ENCODE measurements at places on chromosomes 16 and 17.

- DNase-seq, result no peak
Measured at GRCh38 chr16:15599303-15600070, 43.5 kb downstream of the MARF1 start.

DNA sequence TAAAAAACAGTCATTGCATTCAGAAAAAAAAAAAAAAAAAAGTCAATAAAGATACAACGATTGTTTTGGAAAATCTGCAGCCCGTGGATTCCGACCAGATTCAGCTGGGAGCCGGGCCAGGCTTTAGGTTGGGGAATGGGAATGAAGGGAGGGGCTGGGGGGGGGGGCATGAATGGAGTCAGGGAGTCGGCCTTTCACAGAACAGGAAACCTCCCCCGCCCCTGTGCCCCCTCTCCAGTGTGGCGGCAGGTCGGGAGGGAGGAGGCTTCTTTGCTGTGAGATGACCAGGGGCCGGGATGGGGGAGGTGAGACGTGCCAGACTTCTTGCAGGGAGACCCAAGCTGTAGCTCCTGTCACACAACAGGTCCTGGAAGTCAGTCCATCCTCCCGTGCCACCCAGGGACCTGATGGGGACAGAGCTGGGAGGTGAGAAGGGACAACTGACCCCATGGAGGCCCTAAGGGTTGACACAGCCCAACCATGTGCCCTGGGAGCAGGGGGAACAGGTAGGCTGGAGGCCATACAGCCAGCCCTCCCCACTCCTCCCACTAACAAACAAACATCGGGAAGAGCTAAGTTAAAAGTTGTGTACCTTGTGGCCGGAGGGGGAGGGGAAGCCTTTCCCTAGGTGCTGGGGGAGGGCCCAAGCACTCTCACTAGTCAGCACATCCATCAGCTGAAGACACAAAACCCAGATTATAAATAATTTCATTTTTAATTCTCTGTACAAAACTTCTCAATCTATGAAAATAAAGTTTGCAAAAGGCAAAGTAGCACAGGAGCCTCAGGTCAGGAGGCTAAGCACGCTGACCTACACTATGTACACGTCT, 25.2 kb downstream of the SREBF1 start:
- no peak for DNase-seq

DNA sequence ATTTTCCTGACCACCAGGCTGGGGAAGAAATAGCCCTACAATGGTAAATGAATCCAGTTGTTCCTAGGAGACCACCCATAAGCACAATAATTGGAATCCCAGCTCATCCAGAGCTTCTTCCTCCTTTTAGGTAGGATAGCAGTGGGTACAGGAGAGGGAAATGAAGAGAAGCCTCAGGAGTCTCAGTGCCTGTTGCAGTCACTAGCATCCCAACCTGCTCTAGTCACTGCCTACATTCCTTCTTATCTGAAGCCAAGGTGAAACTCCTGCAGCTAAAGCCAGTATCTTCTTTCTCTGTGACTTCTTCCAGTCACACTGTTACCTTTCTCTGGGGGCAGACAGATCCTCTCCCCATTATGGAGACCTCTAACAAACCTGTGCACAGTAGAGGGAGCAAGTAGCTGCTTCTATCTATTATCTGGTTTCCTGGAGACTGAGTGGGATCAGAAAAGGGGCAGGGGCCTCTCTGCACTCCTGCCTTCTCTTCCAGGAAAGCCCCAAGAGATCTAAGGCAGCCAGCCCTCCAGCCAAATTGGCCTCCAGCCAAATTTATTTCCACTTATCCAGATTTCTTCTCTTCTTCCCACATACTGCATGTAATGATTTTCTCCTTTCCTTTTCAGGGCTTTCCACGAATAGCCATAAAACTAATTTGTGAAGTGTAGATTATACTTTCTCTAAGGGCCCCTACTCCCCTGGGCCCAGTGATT, 85.5 kb downstream of the SSH2 start:
- peak; percentile 18 for DNase-seq

GRCh38 chr16:85996843-85997242, 97.9 kb downstream of the IRF8 start:
- DNase-seq, result no peak

GRCh38 chr16:63372283-63372682, 1336.0 kb upstream of the CDH8 start:
- no peak for DNase-seq

- no peak for DNase-seq
Measured at GRCh38 chr16:56697456-56698155, 15.3 kb downstream of the MT1X start.

- no peak for DNase-seq
Measured at GRCh38 chr17:75959051-75959838, 18.4 kb upstream of the FBF1 start.

DNA sequence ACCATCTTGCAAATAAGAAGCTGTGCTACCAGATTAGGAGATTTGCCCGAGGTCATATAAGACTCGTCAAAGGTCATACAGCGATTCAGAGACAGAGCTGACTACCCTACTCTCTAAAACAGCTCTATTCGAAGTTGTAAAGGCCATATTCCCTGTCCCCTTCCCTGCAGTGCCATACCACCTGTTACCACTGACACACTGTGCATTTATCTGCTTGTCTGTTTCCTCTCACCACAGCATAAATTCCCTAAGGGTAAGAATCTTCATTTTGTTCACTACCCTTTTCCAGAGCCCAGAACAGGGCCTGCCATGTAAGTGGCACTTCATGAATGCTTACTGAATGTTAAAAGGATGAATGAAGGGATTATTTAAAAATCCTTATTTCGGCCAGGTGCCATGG, 3.4 kb upstream of the KSR1 start:
- DNase-seq, result no peak

- no peak for DNase-seq
Measured at GRCh38 chr17:60598001-60598736, 1.8 kb upstream of the PPM1D start.

GRCh38 chr17:79811011-79811867, 14.4 kb upstream of the CBX8 start:
- no peak for DNase-seq

GRCh38 chr16:70460737-70461261, 6.4 kb downstream of the FCSK start:
- DNase-seq, result no peak

GRCh38 chr17:44218344-44219107, 949 bp downstream of the UBTF start:
- peak; percentile 95 for DNase-seq

DNA sequence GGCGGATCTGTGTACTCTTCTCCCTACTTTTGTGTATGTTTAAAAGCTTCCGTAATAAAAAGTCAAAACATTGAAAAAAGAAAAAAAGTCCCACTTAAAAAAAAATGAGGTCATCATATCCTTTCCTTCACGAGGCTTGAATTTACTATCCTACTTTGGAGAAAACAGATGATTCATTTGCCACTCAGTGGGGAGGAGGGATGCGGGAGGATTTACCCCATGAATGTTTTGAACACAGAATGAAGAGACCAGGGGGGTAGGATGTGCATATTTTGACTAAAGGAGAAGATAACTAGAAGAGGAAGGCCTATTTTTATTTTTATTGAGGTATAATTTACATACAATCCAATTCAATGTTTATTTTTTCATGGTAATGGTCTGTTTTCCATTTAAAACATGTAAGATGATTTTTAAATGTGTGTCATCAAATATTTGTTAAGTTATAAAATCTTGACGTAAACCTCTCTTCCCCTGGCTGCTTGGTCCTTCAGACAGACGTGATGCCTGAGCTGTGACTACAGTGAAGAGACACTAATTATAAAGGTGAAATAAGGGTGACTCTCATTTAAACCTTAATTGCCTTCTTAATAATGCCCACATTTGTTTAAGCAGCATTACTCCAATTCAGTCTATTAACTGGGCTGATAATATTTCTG, 135.4 kb upstream of the AXIN2 start:
- peak; percentile 71 for DNase-seq

DNA sequence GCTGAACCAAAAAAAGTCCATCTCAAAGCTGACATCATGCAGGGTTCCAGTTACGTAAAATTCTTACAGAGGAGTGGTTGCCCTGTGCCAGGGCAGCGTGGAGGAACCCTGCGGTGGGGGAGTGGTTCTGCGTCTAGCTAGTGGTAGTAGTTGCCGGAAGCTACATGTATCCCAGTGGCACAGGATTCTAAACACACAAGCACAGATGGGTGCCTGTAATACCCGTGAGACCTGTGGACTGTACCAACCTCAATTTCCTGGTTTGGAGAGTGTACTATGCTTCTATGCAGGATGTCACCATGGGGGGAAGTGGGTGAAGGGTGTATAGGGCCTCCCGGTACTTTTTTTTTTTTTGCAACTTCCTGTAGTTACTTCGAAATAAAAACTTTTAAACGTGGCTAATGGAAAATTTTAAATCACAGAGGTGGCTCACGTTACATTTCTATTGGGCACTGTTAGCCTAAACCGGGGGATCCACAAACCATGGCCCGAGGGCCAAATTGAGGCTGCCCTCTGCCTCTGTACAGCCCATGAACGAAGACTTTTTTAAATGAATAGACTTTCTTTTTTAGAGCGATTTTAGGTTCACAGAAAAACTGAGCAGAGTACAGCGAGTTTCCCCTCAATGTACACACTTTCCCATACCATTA, 38.5 kb downstream of the TBC1D16 start:
- no peak for DNase-seq

GRCh38 chr16:56237451-56237930, 46.2 kb downstream of the GNAO1 start:
- DNase-seq, result no peak

DNA sequence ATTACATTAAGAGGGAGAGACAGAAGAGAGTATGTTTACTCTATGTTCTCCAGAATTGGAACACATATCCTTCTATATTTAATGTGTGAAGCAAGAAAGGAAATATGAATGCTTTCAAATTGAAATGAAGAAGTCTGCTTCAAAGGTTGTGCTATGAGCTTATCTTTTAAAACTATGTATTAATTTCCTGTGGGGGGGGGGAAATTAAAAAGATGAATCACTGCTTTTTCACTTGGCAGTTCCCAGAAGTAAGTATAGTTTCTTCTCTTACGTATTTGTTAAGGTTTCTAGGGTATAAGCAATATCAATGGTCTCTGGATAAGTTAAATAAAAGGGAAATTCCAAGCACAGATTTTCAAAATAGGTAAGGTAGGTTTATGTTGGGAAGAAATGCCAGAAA, 7.0 kb downstream of the TERF2 start:
- no peak for DNase-seq

DNA sequence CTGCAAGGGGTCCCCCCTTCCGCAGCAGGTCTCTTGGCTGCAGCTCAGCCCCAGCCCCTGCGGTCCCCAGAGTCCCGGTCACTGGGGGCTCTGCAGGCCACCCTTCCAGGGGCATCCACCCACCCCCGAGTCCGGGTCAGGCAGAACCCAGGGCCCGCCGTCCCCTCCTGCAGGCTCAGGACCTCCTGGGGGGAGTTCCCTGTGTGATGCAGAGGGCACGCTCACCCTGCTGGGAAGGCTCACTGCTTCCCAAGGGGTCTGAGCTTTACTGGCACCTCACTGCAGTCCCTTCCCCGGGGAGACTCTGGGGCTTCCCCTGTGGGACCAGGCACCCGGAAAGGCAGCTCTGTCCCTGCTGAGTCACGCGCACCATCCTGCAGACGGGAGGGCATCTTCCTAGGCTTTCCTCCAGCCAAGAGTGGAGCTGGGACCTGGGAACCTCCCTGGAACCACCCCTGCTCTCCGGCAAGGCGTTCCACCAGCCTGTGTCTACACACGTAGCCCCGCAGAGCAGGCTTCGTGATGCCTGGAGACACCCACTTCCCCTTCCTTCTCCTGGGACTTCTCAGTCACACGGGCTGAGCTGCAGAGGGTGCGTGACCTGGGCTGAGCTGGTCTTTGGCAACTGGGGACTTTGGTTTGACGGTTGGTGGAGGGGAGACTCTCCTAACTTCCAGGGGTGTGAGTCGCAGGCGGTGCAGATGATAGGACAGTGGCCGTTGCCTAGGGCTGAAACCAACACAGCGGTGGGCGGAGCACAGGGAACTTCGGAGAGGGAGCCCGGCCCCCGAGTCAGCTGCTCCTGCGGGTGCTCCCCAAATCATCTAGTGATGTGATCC, 23.4 kb downstream of the SLC25A10 start:
- peak; percentile 25 for DNase-seq

GRCh38 chr17:5225668-5226457, 8.8 kb downstream of the SCIMP start:
- no peak for DNase-seq

DNA sequence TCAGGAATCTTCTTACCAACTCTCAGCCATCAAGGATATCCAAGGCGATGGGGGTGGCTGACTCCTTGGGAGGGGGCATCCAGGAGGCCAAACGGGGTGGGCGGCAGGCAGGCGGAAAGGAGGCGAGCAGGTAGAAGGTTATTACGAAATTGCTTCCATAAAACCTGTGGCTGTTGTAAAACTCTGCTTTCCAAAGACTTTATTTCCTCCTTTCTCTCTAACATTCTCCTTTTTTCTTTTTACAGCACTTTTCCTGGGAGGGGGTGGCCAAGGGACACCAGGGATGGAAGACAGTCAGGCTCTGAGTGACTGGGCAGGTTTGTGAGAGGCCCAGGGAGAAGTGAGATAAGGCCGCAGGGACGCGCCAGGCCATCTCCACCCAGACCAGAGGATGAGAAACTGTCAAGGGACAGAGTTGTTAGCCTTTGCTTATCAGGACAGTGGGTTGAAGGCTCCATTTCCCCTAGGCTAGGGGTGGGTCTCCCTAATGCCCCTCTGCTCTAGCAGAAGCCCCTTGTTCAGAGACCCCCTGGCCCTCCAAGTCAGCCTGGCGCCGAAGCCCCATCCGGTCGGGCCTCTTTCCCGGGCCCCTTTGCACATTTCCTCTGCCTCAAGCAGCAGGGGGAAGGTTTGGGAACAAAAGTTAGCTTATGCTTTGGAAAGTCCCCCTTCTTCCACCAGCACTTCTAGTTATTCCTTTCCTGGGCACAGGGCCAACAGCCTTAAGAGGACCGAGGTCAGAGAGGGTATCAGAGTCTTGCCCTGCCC, 5.0 kb upstream of the HOXB9 start:
- no peak for DNase-seq

DNA sequence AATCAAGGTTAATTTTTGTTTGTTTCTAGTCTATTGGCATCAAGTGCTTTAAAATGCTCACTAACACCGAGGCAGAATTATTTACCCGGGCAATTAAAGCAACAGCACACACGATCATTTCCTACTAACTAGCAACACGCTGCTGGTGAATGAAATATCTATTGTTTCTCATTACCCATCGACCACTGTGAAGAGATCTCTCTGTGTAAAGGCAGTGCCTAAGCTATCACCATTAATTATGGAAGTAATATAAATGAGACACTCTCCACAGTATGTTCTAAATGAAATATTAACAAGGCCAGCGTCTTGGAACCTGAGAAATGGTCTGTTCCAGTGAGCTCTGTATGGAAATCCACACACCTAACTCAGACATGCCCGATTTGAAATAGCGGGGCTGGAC, 397.6 kb downstream of the MAF start:
- DNase-seq, result no peak
